ENCODE measurements at places on chromosomes 13 and 19. TPM values are rescaled to one million over a fixed set of nuclear protein-coding genes. Genes with fewer than 3 reads are reported as not detected.

KCTD15 gene
- 13.6 TPM for total RNA-seq

PSPN gene
- 1.7 TPM for total RNA-seq

ZNF709 gene
- 4.1 TPM for total RNA-seq

KCNC3 gene
- total RNA-seq, result not detected

POGLUT2 gene
- total RNA-seq, result 13.6 TPM

SULT2A1 gene
- total RNA-seq, result not detected

DNAJC15 gene
- 16.4 TPM for total RNA-seq

VSTM2B gene
- not detected for total RNA-seq

PTGER1 gene
- 5.4 TPM for total RNA-seq

CFD gene
- total RNA-seq, result 38.5 TPM

SERPINE3 gene
- total RNA-seq, result not detected

PODNL1 gene
- total RNA-seq, result 2.5 TPM

UPK1A gene
- not detected for total RNA-seq

AP3D1 gene
- 116 TPM for total RNA-seq

MCEMP1 gene
- not detected for total RNA-seq

CCDC106 gene
- 12.8 TPM for total RNA-seq
